ENCODE measurements at places on chromosomes 7 and 10.

- no peak for DNase-seq
These were observed 109.5 kb downstream of the UNCX start for GRCh38 chr7:1342090-1342640.

- no peak for DNase-seq
These were observed 364.0 kb upstream of the LRGUK start for GRCh38 chr7:133763076-133763640.

- DNase-seq, result peak; percentile 90
These were observed at the start of gene FIGNL1 for GRCh38 chr7:50449881-50450589. Gene FIGNL1, minus strand, starts transcription at chr7:50450350. Its CDS starts 3,063 bp downstream, at chr7:50447287.

- no peak for DNase-seq
These were observed 31.0 kb downstream of the MKI67 start for GRCh38 chr10:128095027-128095752.

DNA sequence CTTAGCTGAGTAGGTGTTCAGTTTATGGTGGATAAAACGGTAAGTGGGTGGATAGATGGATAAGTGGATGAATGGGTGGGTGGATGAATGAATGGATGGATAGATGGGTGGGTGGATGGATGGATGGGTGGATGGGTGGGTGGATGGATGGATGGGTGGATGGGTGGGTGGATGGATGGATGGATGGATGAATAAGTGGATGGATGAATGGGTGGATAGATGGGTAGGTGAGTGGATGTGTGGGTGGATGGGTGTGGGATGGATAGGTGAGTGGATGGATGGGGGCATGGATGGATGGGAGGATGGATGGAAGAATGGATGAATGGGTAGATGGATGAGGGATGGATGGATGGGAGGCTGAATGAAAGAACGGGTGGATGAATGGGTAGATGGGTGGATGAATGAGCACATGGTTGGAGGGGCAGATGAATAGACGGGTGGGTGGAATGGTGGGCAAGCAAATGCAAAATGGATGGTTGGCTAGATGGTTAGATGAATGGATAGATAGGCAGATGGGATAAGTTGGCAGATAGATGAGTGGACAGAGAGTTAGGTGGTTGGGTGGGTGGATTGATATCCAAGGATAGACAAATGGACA lies 25.7 kb downstream of the ELN start:
- DNase-seq, result no peak

GRCh38 chr10:89335226-89335625 lies 7.4 kb downstream of the IFIT3 start:
- no peak for DNase-seq

DNA sequence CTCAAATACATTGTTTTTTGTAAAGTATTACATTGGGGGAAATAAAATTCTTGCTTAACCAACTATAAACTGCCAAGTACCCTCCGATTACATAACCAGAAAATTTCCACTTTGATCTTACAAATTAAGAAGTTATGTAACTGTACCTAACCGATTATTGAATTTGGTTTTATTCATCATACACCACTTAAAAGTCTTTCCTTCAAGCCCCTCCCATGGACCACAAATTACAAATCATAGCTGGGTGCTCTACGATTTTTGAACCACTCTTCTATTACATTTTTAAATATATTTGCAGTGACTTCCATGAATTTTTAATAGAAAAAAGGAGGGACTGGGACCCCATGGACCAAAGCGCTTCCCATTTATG lies 630 bp downstream of the ZNF680 start:
- DNase-seq, result no peak

GRCh38 chr7:96244992-96245292 lies 77.0 kb downstream of the SLC25A13 start:
- no peak for DNase-seq

GRCh38 chr10:52597189-52597863 lies 175.3 kb downstream of the MBL2 start:
- DNase-seq, result no peak

- DNase-seq, result no peak
These were observed 4.0 kb upstream of the MYOZ1 start for GRCh38 chr10:73645251-73645650.

Measured in GM20000 (cell line).